ENCODE measurements at places on chromosomes 1 and 21. TPM values are rescaled to one million over a fixed set of nuclear protein-coding genes. Genes with fewer than 3 reads are reported as not detected.

GRCh38 chr1:29655145-29655544 is 418.8 kb downstream of the PTPRU start:
- peak; percentile 6 for DNase-seq

DNA sequence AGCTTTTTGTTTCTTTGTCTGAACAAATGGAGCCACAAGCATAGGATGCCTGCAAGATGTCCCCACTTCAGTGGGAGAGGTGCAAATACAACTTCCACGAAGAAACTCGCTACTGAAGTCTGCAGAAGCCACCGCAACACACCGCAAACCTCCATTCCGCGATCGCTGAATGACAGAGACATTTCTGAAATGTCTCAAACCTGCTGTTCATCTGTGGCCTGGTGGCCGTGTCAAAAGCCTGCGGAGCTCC is 1.0 kb downstream of the TP53BP2 start:
- no peak for DNase-seq

GRCh38 chr1:38578271-38578951 is 281.2 kb downstream of the RRAGC start:
- peak; percentile 88 for DNase-seq

GRCh38 chr1:64387389-64388285 is 82.3 kb upstream of the CACHD1 start:
- DNase-seq = no peak

DNA sequence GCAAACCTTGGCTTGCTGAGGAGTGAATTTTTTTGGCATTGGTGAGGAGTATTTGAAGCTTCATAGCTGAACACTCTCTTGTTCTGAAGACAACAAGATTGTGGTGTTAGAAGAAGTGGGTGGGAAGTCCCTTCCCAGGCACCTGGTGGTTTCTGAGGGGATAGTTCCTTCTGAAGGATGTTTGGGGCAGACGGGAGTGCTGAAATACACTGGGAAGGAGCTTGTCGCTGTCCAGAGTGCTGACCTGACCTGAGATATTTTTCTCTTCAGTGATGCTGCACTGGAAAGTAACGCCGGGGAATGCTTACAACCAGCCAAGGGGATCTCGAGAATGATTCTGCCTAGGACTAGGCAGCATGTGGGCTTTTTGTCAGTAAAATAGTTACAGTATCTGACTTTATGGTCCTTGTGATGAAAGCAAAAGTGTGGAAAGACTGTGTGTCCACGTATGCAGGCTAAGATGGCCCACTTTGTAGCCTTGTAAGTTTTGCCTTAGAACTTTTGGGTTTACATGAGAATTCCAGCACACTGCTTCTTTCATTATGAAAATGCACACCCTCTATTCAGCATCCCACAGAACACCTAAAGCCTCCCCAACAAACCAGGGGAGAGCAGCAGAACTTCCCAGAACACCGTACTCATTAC is 33.1 kb upstream of the NFASC start:
- no peak for DNase-seq

GRCh38 chr1:88327391-88328267 is 356.4 kb upstream of the PKN2 start:
- peak; percentile 21 for DNase-seq

Gene CGN
- 87.4 TPM for total RNA-seq

DNA sequence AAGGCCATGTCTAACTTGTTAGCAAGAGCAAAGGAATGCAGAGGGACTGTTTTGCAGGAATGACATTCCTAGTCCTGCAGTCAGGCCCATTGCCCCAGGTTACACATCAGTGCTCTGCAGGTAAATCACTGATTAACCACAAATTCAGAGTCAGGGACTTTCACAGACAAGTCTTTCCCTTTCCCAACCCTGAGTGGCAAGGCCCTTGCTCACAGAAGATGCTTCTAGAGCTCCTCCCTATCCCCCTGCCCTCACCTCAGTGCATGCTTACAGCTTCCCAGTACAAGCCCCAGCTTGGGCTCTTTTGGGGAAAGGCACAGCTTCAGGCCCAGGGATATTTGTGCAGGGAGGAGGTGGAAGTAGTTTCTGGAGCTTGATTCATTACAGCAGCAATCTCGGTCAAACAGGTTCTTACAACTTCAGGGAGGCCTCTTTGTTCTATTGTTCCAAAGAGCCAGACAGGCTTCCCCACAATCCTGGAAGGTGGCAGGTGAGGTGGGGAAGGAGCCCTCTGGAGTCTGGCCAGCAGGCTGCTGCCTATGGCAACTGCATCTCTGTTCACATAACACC is 53.9 kb downstream of the CASQ2 start:
- DNase-seq = no peak

DNA sequence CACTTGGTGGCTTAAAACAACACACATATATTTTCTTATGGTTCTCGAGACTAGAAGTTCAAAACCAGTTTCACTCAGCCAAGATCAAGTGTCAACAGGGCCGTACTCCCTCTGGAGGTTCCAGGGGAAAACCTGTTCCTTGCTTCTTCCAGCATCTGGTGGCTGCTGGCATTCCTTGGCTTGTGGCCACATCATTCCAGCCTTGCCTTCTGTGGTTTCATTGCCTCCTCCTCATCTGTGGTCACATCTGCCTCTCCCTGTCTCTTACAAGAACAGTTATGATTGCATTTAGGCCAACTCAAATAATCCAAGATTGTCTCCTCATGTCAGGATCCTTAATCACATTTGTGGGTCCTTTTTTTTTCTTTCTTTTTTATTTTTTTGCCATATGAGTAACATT is 240.7 kb upstream of the HOOK1 start:
- no peak for DNase-seq

- DNase-seq = no peak
Measured at GRCh38 chr1:234479866-234480265, 887 bp upstream of the TARBP1 start.

- DNase-seq = peak; percentile 66
Measured at GRCh38 chr1:206722751-206723461, 38.2 kb downstream of the MAPKAPK2 start.

- DNase-seq = no peak
Measured at GRCh38 chr1:24027838-24028468, 47.8 kb upstream of the SRSF10 start.

GRCh38 chr1:26854906-26855305 is 8.0 kb upstream of the SFN start:
- no peak for DNase-seq

Gene SPRR4
- total RNA-seq = not detected

- peak; percentile 88 for DNase-seq
Measured at GRCh38 chr1:101235696-101236515, 913 bp upstream of the S1PR1 start.

GRCh38 chr1:169896013-169896412 is 2.3 kb upstream of the SCYL3 start:
- no peak for DNase-seq

DNA sequence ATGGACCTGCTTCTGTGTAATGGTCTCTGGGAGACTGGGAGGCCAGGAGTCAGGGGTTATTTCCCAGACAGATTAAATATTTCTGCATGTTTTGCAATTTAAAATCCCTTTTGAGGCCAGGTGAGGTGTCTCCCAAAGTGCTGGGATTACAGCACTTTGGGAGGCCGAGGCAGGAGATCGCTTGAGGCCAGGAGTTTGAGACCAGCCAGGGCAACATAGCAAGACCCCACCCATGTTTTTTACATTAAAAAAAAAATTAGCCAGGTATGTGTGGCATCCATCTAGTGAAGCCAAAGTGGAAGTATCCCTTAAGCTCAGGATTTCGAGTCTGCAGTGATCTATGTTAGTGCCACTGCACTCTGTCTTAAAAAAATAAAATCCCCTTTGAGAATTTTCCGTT is 34.1 kb downstream of the ECHDC2 start:
- DNase-seq = no peak

DNA sequence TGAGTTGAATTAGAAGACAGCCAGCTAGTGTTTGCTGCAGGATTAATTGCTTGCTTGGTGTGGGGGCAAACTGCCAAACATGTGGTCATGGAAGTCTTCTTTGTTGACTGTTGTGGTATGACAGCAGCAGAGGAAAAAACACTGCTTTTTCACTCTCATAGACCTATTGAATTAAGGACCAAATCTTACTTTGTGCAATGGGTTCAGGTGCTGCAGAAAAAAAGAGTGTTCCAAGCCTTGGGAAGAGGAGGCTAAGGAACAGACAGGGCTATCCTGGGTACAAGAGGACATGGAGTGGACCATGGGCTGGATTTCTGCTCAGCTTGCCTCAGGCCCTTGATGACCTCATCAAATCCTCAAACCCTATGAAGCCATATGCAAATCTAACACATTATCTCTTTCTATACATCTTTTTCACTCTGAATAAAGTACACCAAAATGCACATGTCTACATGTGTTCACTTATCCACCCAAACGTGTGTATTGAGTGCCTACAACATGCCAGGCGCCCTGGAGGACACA is 61.5 kb downstream of the SIPA1L2 start:
- DNase-seq = no peak

DNA sequence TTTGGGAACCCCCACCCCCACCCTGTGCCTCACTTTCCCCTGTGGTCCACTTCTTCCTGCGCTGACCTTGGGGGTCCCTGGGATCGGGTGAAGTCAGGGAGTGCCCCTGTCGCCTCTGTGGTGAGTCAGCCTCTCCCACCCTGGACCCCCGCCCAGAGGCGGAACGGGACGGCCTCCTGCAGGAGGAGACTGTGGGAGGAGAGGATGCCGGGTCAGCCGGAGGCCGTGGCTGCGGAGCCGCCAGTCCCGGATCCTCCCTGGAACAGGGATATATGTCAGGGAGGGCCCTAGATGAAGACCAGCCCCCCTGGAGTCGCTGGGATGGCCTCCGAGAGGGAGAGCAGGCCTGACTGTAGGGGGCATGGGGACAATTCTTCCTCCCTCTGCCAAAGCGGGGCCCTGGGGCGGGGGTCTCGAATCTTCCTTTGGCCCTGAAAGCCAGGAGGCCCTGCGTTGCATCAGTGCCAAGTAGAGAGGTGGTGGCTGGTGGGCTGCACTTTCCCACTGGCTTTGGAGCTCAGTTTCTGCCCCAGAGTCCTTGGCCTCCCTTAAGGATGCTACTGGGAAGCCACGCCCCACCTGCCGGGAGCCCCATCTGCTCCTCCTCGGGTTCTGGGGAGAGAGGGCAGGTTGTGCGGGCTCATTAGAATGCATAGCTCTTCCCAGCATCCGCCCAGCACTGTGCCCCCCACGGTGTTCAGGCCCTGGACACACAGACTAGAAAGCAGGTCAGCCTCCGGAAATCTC is 930 bp downstream of the ARHGEF10L start:
- no peak for DNase-seq

DNA sequence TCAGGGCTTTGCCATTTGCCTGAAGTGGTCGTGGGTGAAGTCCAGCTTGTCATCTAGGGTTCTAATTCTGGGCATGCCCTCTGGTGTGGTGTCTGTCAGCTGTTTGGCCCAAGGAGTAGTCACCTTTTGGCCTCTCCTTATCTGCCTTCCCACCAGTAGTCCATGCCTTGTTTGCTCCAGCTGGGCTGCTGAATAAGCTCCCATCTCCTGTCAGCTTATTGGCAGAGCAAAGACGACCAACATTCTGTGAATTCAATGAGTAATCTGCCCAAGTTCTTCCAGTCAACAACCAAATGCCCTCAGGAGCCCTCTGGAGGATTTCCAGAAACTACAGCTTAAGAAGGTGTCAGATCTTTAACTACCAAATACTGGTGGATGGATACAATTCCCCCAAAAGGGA is 7.0 kb downstream of the BCAN start:
- no peak for DNase-seq

- no peak for DNase-seq
Measured at GRCh38 chr1:67596674-67597073, 88.3 kb upstream of the GADD45A start.

Gene ECM1
- total RNA-seq = 21.1 TPM

DNA sequence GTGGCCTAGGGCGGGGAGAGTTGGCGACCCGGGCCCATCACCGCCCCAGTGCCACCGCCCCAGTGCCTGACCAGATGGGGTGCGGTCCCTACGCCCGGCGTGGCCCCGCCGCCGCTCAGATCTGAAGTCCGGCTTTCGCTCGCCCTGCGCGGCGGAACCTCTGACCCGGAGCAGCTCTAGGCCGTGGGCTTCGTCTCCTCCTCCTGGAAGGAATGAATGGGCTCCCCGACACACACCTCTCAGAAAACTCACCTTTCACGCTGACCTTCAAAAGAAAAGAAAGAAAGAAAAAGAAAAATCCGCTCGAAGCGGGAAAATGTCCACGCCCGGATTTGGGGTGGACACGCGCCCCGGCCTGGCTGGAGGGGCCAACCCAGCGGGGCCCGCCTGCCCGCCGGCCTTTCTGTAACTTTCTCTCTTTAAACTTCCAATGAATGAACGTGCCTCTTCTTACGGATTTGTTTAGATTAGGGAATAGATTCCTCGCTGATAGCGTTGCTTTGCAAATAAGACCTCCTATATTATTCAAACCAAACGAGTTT is 5.4 kb upstream of the SIM2 start:
- DNase-seq = no peak

Gene IL19
- not detected for total RNA-seq

Gene FABP3
- 4.2 TPM for total RNA-seq

Gene KLHDC7A
- total RNA-seq = 5.6 TPM

- no peak for DNase-seq
Measured at GRCh38 chr1:7826363-7826762, 26.5 kb downstream of the UTS2 start.

GRCh38 chr21:34700605-34701004 is 31.8 kb downstream of the CLIC6 start:
- DNase-seq = peak; percentile 46

DNA sequence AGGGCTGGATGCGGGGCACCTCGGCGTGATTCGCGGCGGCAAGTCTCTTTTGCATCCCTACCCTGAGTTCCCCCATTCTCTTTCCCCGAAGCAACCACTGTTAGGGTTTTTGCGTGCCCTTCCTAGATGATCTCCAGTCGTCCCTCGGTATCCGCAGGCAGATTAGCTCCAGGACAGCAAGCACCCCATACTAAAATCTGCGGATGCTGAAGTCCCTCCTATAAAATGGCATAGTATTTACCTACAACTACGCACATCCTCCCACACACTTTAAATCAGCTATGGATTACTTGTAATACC is 22.8 kb upstream of the CFAP126 start:
- DNase-seq = no peak

- no peak for DNase-seq
Measured at GRCh38 chr1:58738876-58739275, 39.0 kb upstream of the MYSM1 start.

Gene HCRTR1
- total RNA-seq = not detected

DNA sequence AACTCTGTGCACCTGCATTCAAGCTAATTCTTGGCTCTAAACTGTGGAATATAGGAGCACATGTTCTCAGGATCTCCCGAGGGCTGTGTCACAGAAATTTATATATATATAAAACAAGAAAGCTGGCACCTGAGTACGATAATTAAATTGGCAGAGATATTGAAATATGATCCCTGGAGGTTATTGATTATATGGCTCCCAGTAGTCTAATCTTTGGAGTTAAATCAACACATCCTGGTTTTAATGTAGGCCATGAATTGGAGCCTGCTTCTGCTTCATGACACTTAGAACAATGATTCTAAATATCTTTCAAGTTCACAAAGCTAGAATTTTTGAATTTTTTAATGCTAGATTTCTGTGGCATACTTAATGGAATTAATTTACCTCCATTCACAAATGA is 84.3 kb downstream of the CTH start:
- DNase-seq = no peak

Gene GJB5
- 0.89 TPM for total RNA-seq

- no peak for DNase-seq
Measured at GRCh38 chr1:22500471-22500870, 48.8 kb downstream of the ZBTB40 start.
